MM.1S (cell line): ENCODE measurements at places on chromosomes 4 and X.

- peaks cover 25% of the 10 kb centered on the region for H3K27me3 ChIP-seq
- no peaks in the 10 kb centered on the region for H3K36me3 ChIP-seq
- no peak overlapping the region for H3K4me3 ChIP-seq
- H3K4me1 ChIP-seq, result peaks cover 10% of the 10 kb centered on the region; the same call in 1 of the 2 replicates
- no peak overlapping the region for H3K27ac ChIP-seq
- DNase-seq, result no peak
Observed at GRCh38 chr4:93834249-93835066, 5.9 kb downstream of the ATOH1 start.

GRCh38 chr4:146674829-146675570 is 36.3 kb downstream of the POU4F2 start:
- no peak for DNase-seq
- no peaks in the 10 kb centered on the region for H3K27me3 ChIP-seq
- H3K36me3 ChIP-seq, result no peaks in the 10 kb centered on the region
- H3K27ac ChIP-seq, result no peak overlapping the region
- H3K4me1 ChIP-seq, result no peaks in the 10 kb centered on the region

- H3K4me1 ChIP-seq, result peaks cover 9% of the 10 kb centered on the region
- no peak overlapping the region for H3K4me3 ChIP-seq
- H3K27ac ChIP-seq, result no peak overlapping the region
- DNase-seq, result no peak
- H3K27me3 ChIP-seq, result peaks cover 50% of the 10 kb centered on the region
Observed at GRCh38 chr4:8242782-8243560, 26.6 kb upstream of the HTRA3 start.

DNA sequence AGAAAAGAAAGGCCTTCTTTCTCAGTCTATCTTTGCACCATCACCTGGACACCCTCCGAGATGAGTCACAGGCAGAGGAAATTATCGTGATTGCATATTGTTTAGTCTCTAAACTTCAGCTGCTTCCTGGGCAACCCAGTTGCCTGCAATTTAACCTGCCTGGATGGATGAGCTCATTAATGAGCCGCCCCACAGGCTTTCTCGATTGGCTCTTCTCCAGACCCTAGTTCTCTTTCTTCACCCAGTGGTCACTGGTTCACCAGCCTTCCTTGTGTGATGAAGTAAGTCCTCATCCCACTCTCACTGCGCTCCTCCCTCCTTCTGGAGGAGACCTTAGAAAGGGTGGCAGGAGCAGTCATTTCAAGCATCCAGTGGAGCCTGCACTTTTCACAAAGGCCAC is 94.4 kb downstream of the SOWAHB start:
- no peaks in the 10 kb centered on the region for H3K27me3 ChIP-seq
- no peaks in the 10 kb centered on the region for H3K36me3 ChIP-seq
- H3K27ac ChIP-seq, result no peak overlapping the region
- DNase-seq, result no peak
- H3K4me1 ChIP-seq, result no peaks in the 10 kb centered on the region

GRCh38 chr4:19241895-19242294 is 1009.8 kb upstream of the SLIT2 start:
- H3K27ac ChIP-seq, result no peak overlapping the region
- no peaks in the 10 kb centered on the region for H3K36me3 ChIP-seq
- no peaks in the 10 kb centered on the region for H3K27me3 ChIP-seq
- DNase-seq, result no peak
- no peak overlapping the region for H3K4me3 ChIP-seq
- no peaks in the 10 kb centered on the region for H3K4me1 ChIP-seq

GRCh38 chr4:41424522-41424921 is 113.4 kb upstream of the LIMCH1 start:
- no peaks in the 10 kb centered on the region for H3K36me3 ChIP-seq
- H3K27me3 ChIP-seq, result no peaks in the 10 kb centered on the region
- no peak for DNase-seq
- H3K4me3 ChIP-seq, result no peak overlapping the region
- H3K27ac ChIP-seq, result no peak overlapping the region
- no peaks in the 10 kb centered on the region for H3K4me1 ChIP-seq

GRCh38 chrX:118593407-118593806 is 97.8 kb downstream of the DOCK11 start:
- no peaks in the 10 kb centered on the region for H3K27me3 ChIP-seq
- H3K4me1 ChIP-seq, result no peaks in the 10 kb centered on the region
- H3K27ac ChIP-seq, result no peak overlapping the region
- no peak overlapping the region for H3K4me3 ChIP-seq

GRCh38 chr4:21592970-21593670 is 355.5 kb downstream of the KCNIP4 start:
- no peak for DNase-seq
- no peaks in the 10 kb centered on the region for H3K4me1 ChIP-seq
- no peaks in the 10 kb centered on the region for H3K27me3 ChIP-seq
- no peak overlapping the region for H3K27ac ChIP-seq

GRCh38 chr4:43932448-43932847 is 516.2 kb downstream of the KCTD8 start:
- H3K27ac ChIP-seq, result no peak overlapping the region
- no peak overlapping the region for H3K4me3 ChIP-seq
- H3K27me3 ChIP-seq, result no peaks in the 10 kb centered on the region
- H3K36me3 ChIP-seq, result no peaks in the 10 kb centered on the region
- DNase-seq, result no peak
- H3K4me1 ChIP-seq, result no peaks in the 10 kb centered on the region

- H3K4me1 ChIP-seq, result no peaks in the 10 kb centered on the region
- H3K27ac ChIP-seq, result no peak overlapping the region
- no peak overlapping the region for H3K4me3 ChIP-seq
- H3K27me3 ChIP-seq, result no peaks in the 10 kb centered on the region
Observed at GRCh38 chr4:77798385-77798784, 20.8 kb downstream of the CNOT6L start.

GRCh38 chr4:89100853-89101252 is 10.5 kb upstream of the TIGD2 start:
- no peak for DNase-seq
- H3K36me3 ChIP-seq, result no peaks in the 10 kb centered on the region
- peaks cover 9% of the 10 kb centered on the region for H3K4me1 ChIP-seq
- H3K27me3 ChIP-seq, result no peaks in the 10 kb centered on the region
- H3K27ac ChIP-seq, result peak overlapping the region; percentile 12; the same call in 1 of the 2 replicates

GRCh38 chr4:6005175-6005574 is 13.1 kb downstream of the C4orf50 start:
- peaks cover 10% of the 10 kb centered on the region; the same call in 1 of the 2 replicates for H3K27me3 ChIP-seq
- DNase-seq, result no peak
- no peak overlapping the region for H3K27ac ChIP-seq
- H3K36me3 ChIP-seq, result no peaks in the 10 kb centered on the region

GRCh38 chr4:128601991-128602695 is 207.4 kb upstream of the JADE1 start:
- no peaks in the 10 kb centered on the region for H3K4me1 ChIP-seq
- no peak overlapping the region for H3K27ac ChIP-seq
- DNase-seq, result no peak

- H3K4me1 ChIP-seq, result no peaks in the 10 kb centered on the region
- H3K4me3 ChIP-seq, result no peak overlapping the region
- no peak for DNase-seq
- no peak overlapping the region for H3K27ac ChIP-seq
- H3K36me3 ChIP-seq, result no peaks in the 10 kb centered on the region
Observed at GRCh38 chr4:102139132-102139573, 206.1 kb downstream of the SLC39A8 start.

DNA sequence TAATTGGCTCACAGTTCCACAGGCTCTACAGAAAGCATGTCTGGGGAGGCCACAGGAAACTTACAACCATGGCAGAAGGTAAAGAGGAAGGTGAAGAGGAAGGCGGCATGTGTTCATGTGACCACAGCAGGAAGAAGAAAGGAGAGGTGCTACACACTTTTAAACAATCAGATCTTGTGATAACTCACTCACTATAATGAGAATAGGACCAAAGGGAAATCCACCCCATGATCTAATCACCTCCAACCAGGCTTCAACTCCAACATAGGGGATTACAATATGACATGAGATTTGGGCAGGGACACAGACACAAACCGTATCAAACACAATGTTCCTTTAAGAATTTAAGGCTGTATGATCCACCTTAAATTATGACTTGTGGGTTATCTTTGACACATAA is 10.5 kb upstream of the PGM2 start:
- H3K36me3 ChIP-seq, result no peaks in the 10 kb centered on the region
- no peak for DNase-seq
- no peak overlapping the region for H3K4me3 ChIP-seq
- H3K27ac ChIP-seq, result no peak overlapping the region
- H3K27me3 ChIP-seq, result no peaks in the 10 kb centered on the region

DNA sequence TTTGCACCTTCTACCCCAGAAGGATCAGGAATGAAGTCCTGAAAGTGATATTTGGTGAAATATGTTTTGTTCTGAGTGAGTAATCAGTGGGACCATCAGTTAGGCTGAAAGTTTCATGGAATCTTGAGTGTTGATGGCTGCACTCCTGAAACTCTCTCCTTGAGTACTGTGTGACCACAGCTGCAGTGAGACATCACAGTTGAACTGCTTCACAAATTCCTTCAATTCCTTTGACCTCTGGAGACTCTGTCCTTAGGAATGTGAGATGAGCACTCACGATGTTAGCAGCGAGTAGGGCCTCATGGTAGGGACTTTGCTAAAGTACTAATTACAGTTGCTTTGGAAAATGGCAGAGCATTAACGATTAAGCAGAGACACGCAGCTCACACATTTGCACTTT is 142.9 kb upstream of the SLC4A4 start:
- no peak overlapping the region for H3K4me3 ChIP-seq
- no peaks in the 10 kb centered on the region for H3K27me3 ChIP-seq
- H3K4me1 ChIP-seq, result no peaks in the 10 kb centered on the region
- no peak for DNase-seq

GRCh38 chr4:3070709-3071500 is 3.4 kb downstream of the HTT-AS start:
- H3K4me3 ChIP-seq, result no peak overlapping the region
- H3K4me1 ChIP-seq, result peaks cover 4% of the 10 kb centered on the region
- no peak for DNase-seq
- peaks cover 39% of the 10 kb centered on the region for H3K27me3 ChIP-seq
- no peaks in the 10 kb centered on the region for H3K36me3 ChIP-seq
- no peak overlapping the region for H3K27ac ChIP-seq

- peak overlapping the region; percentile 41 for H3K4me3 ChIP-seq
- peak overlapping the region; percentile 89 for H3K27ac ChIP-seq
- peak; percentile 74 for DNase-seq
- H3K36me3 ChIP-seq, result no peaks in the 10 kb centered on the region
- H3K27me3 ChIP-seq, result no peaks in the 10 kb centered on the region
Observed at GRCh38 chrX:45758738-45759397, 558.2 kb upstream of the DIPK2B start.

DNA sequence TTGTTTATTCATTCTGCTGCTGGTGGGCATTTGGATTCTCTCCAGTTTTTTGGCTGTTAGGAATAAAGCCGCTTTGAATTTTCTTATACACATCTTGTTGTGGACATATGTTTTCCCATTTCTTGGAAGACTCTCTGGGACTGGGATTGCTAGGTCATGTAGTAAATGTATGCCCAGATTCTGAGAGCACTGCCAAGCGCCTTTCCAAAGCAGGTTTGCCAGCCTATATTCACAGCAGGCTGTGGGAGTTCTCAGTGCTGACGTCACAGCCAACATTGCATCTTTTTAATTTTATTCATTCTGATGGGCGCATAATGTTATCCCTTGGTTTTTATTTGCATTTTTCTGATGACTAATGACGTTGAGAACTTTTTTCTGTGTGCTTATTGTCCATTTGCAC is 24.1 kb downstream of the TMEM271 start:
- H3K27ac ChIP-seq, result no peak overlapping the region
- H3K27me3 ChIP-seq, result no peaks in the 10 kb centered on the region; the same call in 1 of the 2 replicates
- H3K4me3 ChIP-seq, result no peak overlapping the region
- H3K4me1 ChIP-seq, result no peaks in the 10 kb centered on the region
- no peak for DNase-seq
- no peaks in the 10 kb centered on the region for H3K36me3 ChIP-seq

DNA sequence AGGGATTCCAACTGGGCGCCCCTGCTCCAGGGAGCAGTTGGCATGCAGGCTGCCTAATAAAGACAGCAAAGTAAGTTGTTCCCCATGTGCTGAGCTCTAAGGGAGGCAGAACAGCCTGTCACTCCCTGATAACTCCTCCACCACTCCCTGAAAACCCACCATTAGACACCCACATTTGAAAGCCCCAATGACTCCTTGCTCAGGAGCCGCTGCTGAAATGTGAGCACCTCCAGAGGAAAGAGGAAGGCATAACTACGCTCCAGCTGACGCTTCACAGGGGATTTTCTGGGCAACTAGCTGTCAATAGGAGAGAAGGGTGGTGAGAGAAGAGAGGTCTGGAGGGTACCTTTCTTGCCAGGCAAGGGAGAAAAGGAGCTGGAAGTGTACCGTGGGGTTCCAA is 62.5 kb downstream of the NPY1R start:
- no peak for DNase-seq
- H3K27ac ChIP-seq, result no peak overlapping the region
- H3K4me1 ChIP-seq, result no peaks in the 10 kb centered on the region

DNA sequence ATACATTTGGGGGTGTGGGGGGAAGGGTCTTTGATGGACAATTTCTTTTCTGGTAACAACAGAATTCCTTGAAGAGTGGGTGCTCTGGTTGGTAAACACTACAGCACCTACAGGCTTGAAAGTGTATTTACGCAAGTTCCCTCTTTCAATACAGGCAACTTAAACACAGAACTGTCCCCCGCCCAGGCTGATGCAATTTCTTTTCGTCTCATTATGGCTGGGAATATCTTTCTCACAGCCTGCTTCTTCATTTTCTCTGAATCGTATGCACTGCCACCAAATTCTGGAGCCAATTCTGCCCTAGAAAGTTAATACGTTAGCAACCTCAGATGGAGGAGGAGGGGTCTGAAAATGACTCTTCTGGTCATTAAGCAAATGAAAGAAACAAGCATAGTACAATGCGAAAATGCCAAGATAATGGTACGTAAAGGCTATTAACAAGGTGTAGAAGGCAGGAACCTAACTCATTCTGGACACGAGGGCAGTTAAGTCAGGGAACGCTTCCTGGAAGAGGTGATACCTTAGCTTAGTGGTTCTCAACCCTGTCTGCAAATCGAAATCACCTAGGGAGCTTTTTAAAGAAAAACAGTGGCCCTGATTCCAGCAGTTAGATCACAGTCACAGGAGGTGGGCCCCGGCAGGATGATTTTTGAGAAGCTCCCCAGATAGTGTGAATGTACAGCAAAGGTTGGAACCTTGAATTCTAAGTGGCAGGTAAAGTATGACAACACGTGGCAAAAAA is 1.0 kb downstream of the AGA start:
- H3K36me3 ChIP-seq, result no peaks in the 10 kb centered on the region
- peak overlapping the region; percentile 86 for H3K4me3 ChIP-seq
- H3K27me3 ChIP-seq, result no peaks in the 10 kb centered on the region

DNA sequence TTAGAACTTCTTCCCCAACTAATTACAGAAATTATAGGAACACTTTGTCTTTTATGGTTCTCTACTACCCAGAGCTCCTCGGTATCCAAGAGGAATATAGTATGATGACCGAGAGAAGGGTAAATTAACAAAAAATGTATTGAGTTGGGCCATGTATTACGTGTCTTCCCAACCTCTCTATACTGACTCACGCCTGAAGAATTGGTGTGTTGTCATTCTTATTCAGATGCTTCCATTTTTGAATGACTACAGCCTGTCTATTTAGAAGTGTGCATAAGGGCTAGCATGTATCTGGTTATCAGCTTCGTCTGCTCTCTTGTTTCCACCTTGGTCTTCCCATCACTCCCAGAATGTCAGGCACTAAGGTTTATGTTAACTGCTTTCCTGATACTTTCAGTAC is 24.5 kb upstream of the SCD5 start:
- H3K36me3 ChIP-seq, result peaks cover 5% of the 10 kb centered on the region; the same call in 1 of the 2 replicates
- no peak overlapping the region for H3K27ac ChIP-seq
- no peaks in the 10 kb centered on the region for H3K4me1 ChIP-seq

- no peaks in the 10 kb centered on the region for H3K27me3 ChIP-seq
- peak; percentile 83 for DNase-seq
- H3K27ac ChIP-seq, result peak overlapping the region; percentile 73; the same call in 1 of the 2 replicates
- no peaks in the 10 kb centered on the region for H3K36me3 ChIP-seq
- H3K4me3 ChIP-seq, result peak overlapping the region; percentile 66
Observed at GRCh38 chrX:131704136-131704695, 160.3 kb downstream of the OR13H1 start.
